ENCODE measurements at places on chromosomes 7 and 10. TPM values are rescaled to one million over a fixed set of nuclear protein-coding genes. Genes with fewer than 3 reads are reported as not detected.

C10orf62 gene
- 0.32 TPM for total RNA-seq

- DNase-seq: no peak
Observed at GRCh38 chr7:37756797-37757551, 73.4 kb downstream of the GPR141 start.

- DNase-seq: no peak
Observed at GRCh38 chr7:104883248-104883717, 130.7 kb upstream of the KMT2E start.

DNA sequence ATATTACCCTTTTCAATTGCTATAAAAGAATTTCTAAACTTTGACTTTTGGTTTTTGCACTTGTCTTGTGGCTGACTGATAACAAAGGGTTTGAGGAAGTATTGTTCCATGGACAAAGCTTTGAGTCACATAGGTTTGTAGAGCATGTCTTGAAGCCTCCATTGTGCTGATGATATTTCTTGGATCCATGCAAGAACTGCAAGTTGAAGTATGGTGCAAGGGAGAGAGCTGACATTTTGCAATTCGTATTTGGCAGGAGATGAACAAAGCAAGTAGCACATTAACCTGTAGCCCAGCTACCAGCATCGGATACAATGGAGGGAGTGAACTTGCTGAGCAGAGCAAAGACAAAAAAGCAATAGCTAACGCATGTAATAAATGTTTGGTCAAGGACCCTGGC is 23.4 kb downstream of the MGAM2 start:
- DNase-seq: no peak

DNA sequence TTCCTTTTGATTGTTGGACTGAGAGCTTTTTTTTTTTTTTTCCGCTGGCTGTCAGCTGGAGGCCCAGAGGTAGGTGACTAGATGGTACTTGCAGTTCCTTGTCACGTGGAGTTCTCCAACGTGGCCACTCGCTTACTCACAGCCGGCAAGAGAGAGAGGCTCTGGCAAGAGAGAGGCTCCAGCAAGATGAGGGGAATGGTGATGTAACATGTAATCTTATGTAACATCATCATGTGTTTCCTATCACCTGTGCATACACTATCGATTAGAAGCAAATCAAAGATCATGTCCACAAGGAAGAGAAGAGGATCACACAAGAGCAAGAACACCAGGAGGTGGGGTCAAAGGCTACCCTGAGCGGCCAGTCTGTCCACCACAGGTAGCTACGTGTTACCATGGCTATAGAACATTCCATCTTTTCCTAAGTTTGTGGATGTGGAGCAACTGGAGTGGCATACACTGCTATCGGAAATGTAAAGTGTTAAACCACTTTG is 4.0 kb upstream of the BORCS7 start:
- DNase-seq: no peak

Measured in HCT116 (cell line).